Activated CD4-positive, alpha-beta T cell treated with anti-CD3 and anti-CD28 coated beads, Interleukin-2, amount 50 U/mL, for 16 hours (primary cell): ENCODE measurements at places on chromosomes 16 and 17.

DNA sequence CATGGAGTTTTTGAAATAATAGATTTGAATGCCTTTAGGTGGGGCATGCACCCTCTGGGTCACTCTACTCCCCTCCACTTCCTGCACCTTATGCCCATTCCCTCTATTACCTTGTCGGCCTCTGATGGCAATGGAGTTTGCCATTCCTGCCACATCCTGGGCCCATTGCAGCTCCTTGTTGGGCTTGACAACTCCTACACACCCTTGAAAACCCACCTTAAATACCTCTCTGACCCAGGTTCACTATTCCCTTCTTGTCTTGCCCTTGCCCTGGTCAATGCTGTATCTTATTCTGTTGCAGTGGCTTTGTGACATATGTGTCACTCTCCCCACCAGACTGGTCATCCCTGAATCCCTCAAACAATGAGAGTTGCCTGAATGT is 2.4 kb downstream of the CCR7 start:
- no peak for DNase-seq

GRCh38 chr17:79948945-79949655 is 86.6 kb downstream of the TBC1D16 start:
- DNase-seq: no peak

DNA sequence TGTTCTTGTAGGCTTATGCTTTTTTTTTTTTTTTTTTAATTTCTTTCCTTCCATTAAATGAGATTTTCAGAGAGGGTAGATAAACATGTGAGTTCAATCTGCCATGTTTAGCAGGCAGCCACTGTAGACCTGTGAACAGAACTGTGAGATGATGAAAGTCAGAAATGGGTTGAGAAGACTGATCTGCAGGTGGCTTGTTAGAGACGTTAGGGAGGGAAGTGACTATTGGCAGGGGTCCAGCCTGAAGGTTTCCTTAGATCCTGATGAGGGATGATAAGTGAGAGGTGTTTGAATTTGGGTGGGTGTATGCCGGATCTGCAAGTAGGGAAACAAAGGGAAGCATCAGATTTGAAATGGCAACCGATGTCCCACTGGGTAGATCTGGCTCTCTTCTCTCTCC is 157.8 kb downstream of the HS3ST3B1 start:
- DNase-seq: no peak

GRCh38 chr16:87395181-87395842 is 3.2 kb downstream of the MAP1LC3B start:
- no peak for DNase-seq

DNA sequence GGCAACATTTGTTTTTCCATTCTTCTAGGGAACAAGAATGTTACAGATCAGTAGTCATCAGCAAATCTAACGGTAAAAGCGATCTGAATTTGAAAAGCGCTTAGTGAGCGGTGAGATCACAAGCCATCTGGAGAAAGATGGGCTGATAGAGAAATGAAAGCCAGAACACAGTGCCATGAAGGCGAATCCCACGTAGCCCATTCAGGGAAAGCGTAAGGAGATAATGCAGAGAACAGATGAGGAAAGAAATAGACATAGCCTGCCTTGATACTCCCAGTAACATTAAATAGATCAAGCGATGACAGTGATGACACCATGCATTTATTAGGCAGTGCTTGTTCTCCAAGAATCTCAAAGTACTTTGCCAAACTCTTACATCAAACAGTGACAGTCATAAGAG is 183.1 kb upstream of the PSMD7 start:
- no peak for DNase-seq

DNA sequence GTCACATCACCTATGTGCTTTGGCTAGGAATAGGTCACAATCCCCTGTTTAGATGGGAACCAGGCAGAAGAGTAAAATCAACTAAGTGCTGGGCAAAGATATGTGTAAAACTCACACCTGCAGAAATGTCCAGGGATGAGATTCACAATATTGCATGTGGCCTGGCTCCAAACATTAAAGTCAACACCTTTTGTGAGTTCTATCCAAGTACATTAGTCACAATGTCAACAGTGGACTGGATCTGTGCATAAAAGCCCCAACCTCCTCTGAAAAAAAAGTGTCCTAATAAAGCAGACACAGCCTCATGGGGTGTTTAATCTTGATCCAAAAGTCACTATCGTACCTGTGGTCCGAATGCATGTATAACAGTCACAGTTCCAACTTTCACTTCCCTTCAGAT is 1990.3 kb downstream of the TP53TG3F start:
- DNase-seq: no peak

- DNase-seq: no peak
Observed at GRCh38 chr17:78892936-78893379, 10.0 kb downstream of the CEP295NL start.

GRCh38 chr17:54124456-54124855 is 301.7 kb downstream of the KIF2B start:
- no peak for DNase-seq

DNA sequence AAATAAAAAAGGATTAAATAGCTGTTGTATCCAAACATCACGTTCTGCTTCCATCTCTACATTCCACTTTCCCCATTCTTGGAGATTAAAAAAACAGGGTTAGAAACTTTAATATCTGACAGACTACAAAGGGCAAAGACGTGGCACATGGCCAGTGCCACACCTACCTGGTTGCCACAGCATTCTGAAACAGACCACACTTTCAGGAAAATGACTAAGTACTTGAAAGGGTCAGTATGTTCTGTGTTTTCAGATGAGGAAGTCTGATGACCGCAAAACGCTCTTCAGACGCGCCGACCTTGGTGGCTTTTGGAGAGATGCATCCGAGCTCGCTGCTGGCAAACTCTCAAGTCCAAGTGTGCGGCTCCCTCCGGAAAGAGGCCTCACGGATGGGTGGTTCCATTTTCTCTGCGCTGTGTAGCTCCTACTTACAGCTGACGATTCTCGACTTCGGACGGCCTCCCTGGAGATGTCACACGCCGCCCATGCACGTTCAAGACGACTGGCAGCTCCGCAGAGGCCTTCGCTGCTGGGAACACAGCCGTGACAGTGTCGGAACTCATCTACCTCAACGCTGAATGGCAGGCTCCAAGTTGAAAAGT is 15.5 kb downstream of the MAP1LC3B start:
- DNase-seq: peak; percentile 24

GRCh38 chr17:8739097-8739496 is 5.5 kb downstream of the CCDC42 start:
- DNase-seq: no peak

DNA sequence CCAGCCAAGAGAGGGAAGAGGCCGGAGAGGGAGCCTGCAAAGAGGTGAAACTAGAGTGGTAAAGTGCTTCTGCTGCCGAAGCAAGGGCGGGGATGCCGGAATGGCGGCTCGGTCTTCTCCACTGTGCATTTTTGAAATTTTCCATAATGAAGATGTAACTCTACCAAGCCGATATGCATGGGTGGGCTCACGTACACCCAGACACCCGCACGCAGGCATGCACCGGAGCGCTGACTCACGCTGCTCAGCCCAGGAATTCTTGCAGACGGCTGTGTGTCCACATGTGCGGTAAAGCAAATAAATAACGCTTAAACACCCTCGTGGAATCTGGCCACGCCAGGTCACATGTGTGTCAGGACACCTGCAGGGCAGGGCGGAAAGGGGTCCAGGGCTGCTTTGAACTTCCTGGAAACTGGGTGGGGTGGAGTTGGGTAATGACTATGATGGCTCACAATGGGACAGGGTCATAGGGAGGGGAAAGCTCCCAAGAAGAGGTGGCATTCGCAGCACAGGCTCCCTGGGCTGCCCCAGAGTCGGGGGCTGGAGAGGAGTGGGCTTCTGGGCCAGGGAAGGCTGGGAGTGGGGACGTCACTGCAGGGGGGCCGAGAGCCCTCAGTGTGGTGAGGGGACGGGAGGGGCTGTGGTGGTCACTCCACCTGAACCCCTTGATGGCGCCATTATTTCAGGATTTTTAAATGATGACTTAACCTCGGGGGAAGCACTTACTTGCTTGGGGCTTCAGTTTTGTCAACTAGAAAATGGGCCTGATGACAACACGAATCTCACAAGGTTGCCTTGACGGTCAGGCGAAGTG is 265.5 kb downstream of the PARN start:
- DNase-seq: no peak

DNA sequence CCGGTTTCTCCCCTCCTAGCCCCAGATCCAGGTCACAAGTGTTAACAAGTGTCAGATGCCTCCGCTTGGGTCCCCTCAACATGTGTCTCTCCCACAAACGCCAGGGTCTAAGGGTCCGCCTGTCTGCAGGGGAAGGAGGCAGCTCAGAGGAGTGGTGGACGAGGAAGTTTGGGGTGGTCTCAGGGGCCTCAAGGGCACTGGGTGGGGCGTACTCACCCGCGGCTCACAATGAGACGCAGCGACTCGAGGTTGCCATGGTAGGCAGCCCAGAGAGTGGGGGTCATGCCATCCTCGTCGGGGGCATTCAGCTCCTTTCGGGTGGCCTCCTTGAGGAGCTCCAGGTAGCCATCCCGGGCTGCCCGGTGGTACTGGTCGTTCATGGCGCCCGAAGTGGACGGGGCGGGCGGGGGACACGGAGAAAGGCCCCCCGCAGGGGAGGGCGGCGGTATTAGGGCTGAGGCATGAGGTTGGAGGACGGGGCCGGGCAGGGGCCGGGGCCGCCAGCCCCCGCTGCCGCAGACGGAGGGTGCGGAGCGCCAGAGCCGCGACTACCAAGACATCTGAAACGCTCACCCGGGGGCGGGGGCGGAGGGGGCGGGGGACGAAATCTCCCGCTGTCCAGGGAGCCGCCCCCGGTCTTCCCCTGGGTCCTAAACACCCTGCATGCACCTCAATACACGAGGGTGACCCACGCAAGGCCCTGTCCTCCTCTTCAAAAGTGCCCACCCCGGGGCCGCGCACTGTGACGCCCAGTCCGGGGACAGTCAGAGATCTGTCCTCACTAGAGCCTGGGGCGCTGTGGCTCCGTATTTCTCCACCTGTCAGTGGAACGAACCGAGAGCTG is at the start of gene USH1G:
TSS of gene USH1G (minus strand) at position 562 of the 844 bp plus-strand sequence. CDS start at position 380, 182 bp downstream.
- DNase-seq: no peak
